ENCODE measurements at places on chromosomes 1 and 21.

DNA sequence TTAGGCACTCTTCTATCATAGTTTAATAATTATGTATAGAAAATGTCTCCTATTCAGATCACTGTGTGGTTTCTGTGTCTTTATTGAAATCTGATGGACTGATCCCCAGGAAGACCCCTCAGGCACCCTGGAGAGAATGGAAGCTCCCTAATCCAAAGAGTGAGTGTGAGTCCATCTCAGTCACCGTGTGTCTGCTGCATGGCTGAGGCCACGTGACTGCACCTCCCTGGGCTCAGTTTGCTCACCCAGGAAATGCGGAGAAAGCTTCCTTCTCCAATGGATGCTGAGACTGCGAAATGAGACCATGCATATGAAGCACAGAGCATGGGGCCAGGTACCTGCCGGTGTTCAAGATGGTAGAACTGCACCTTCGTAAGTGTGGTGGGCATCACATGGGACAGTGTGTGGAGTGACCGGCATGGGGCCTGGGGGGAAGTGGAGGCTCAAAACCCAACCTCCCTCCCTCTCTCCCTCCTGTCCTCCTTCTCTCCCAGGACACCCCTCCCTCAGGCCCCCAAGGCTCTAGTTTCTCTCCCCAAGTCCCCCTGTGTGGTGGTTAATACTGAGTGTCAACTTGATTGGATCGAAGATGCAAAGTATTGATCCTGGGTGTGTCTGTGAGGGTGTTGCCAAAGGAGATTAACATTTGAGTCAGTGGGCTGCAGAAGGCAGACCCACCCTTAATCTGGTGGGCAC, 557.5 kb downstream of the PTPRU start:
- no peak for DNase-seq

GRCh38 chr1:112146201-112146715, 156.8 kb upstream of the KCND3 start:
- DNase-seq = no peak

GRCh38 chr21:36344931-36345330, 24.9 kb downstream of the MORC3 start:
- DNase-seq = no peak

DNA sequence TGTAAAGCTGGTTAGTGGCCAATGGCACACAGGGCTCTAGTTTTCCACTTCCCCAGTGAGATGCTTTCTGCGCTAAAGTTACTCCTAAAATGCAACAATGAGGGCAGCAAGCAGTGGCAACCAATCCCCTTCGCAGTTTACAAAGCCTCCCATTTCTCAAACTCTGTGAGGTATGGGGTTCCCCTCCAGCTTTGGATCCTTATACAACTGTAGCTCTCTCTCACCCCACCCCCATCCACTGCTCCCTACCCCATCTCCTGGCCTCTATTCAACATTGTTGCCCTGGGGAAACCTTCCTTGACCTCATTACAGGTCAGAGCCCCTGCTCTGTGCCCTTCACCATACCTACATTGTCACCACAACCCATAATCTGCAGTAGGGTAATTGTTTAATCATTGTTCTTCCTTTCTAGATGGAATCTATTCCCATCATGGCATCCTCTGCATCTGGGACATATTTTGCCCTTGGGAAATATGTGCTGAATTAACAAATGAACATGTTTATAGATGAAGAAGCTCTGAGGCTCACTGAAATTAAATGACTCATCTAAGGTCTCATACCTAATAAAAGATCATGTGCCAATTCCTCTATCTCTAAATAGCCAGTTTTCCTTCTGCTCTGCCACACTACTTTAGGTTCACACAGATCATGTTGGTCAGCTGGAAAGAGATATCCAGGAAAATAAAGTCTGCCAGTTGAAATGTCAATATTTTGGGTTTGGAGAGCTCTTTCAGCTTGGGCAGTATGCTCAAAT, 12.6 kb downstream of the KIAA0040 start:
- DNase-seq = no peak

GRCh38 chr21:14541841-14542490, 4.1 kb downstream of the SAMSN1 start:
- no peak for DNase-seq

DNA sequence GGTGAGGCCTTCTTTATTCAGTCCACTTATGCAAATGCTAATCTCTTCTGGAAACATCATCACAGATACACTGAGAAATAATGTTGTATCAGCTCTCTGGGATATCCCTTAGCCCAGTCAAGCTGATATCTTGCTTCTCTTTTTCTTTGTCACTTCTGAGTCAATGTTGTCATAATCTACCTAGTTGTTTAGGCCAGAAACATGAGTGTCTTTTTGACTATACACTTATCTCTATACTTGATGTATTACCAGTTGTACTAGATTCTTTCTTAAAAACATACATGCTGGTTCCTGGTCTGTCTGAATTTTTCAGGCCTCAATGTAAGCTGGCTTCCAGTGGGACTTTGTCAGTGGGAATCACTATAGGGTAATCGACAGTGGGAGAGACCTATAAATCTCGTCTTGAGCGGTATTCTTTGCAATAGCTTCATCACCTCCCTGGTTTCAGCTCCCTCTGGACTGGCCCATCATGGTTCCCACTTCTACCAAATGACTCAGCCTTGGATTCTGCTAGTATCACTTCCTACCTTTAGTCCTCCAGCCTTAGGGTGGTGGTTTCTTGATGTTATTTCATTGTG, 135.2 kb upstream of the CYYR1 start:
- DNase-seq = no peak
